IMR-90 (cell line): ENCODE measurements at places on chromosomes 6 and 20. TPM values are rescaled to one million over a fixed set of nuclear protein-coding genes. Genes with fewer than 3 reads are reported as not detected.

The PDYN gene
- total RNA-seq: not detected in 2 replicates

- DNase-seq: no peak
Measured at GRCh38 chr20:61866165-61866564, 199.5 kb downstream of the TAF4 start.

The FAM209B gene
- total RNA-seq: not detected in 2 replicates

GRCh38 chr6:126959765-126960164 is 158.7 kb upstream of the RSPO3 start:
- DNase-seq: no peak

GRCh38 chr6:140175486-140175885 is 801.0 kb upstream of the CITED2 start:
- peak; percentile 34 for DNase-seq
